ENCODE measurements at places on chromosomes 4 and X.

GRCh38 chrX:123337886-123338639 is 154.0 kb downstream of the GRIA3 start:
- DNase-seq = no peak

- no peak for DNase-seq
Measured at GRCh38 chr4:98539741-98540140, 118.7 kb downstream of the TSPAN5 start.

DNA sequence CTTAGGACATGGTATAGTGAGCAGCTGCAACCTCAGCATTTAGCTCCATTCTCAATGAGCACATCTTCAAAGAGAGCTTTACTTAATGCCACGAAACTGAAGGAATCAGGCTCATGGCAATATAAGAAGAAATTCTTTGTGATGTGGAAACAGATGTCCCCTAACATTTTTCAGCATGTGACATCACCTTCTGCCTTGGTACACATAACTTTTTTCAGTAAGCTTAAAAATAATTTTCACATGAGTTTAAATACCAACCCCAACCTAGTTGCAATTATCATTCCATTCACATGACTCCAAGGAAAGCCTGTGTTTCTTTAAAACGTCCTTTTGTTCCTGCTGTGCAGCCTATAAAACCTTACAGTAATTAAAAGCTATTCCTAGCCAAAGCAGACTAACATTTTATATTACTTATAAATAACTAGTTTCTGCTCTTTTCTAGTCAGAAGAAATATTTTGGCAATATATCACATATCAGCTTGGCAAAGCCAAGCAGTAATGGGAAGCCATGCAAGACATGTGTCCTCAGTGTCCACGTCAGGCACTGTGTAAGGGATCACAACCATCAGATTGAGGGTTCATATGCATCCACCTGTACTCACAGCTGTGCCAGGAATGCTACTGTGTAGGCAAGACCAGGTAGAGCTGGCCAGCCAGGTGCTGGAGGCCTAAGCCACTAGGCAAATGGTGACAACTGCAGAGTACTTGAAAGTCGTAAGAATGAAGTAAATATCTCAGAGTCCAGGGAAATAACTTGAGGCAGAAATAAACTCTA is 466.6 kb downstream of the INPP4B start:
- DNase-seq = peak; percentile 71

- no peak for DNase-seq
Measured at GRCh38 chrX:101191217-101191750, 28.3 kb upstream of the DRP2 start.

DNA sequence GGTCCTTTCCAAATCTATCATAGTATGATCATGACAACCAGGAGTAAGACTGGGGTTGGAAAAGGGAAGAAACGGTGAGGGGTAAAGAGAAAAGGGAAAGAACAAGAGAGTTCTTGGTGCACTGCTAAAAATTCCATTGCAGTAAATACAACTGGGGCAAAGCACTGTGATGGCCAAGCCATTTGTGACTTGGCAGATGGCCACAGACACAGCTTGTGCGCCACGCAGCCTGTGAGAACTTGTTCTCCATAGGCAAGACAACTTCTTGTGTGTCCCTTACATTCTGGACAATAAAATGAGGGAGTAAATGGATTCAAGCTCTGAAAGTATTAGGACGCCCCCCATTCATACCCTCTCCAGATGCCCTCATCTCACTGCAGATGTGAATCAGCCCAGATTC is 10.9 kb downstream of the MFAP3L start:
- no peak for DNase-seq

DNA sequence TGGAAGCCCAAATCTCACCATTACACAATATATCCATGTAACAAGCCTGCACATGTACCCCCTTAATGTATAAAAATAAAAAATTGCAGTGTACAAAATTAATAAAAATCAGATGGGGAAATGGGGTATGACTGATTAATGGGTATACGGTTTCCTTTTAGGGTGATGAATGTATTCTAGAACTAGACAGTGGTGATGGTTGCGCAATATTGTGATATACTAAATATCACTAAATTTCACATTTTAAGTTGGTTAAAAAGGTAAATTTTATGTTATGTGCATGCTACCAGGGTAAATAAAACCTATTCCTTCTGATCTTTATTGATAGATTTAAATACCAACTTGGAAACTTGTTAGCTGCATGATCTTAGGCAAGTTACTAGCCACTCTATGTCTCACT is 129.4 kb downstream of the SPANXA1 start:
- no peak for DNase-seq

DNA sequence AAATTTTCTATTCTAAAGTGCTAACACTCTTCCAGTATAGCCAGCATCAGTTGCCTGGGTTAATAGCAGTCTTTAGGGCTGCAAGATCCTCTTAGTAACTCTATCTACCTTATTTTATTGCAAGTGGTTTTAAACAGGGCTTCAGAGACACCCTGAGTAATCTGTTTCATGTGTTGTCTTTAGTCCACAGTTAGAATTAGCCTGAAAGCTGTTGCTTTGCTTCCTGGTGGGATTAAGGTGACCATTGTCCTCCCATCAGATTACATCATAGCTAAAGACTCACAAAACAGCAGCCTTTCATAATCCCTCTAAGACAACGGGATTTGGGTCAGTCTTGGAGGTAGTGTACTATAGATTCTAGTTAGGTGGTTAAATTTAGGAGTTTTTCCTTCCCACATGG is 7.5 kb downstream of the UCHL1 start:
- DNase-seq = no peak

GRCh38 chrX:41108007-41108406 is 22.8 kb downstream of the USP9X start:
- no peak for DNase-seq

GRCh38 chr4:189046642-189047041 is 894.0 kb upstream of the FRG1 start:
- DNase-seq = peak; percentile 33

- peak; percentile 44 for DNase-seq
Measured at GRCh38 chr4:98625920-98626319, 32.5 kb downstream of the TSPAN5 start.

GRCh38 chrX:73913580-73913979 is 350.6 kb downstream of the CHIC1 start:
- DNase-seq = no peak

DNA sequence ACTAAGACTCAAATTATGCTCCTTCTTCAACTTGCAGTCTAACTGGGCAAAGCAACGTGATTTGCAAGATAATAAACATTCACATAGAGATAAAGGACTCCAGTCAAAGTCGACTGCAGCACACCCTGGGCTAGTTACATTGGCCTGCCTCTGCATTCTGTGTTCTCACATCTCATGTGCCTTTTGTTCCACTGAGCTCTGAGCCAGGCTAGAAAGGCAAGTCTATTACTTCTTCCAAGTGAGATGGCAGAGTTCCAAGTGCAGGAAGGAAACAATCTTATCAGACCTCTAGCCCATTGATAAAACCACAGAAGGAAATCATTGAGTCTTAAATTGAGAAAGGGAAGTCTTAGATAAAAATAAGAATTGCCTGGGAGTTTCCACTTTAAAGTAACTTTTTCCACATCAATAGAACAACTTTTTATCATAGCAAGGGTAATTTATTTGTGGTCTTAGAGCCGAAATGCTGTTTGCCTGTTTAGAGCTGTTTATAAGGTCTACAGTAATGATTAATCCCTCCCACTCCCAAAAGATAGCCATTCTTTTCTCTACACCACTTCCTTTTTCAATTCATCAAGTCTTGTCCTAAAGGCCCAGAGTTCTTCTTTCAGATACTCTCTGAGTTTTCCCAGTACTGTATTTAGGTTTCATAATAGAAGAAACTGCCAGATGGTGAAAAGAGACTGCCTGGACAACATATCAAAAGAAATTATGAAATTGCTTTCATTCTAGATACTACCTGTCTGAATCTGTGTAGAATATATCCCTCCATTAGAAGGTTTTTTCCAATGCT is 200.2 kb downstream of the GUCY2F start:
- DNase-seq = no peak

DNA sequence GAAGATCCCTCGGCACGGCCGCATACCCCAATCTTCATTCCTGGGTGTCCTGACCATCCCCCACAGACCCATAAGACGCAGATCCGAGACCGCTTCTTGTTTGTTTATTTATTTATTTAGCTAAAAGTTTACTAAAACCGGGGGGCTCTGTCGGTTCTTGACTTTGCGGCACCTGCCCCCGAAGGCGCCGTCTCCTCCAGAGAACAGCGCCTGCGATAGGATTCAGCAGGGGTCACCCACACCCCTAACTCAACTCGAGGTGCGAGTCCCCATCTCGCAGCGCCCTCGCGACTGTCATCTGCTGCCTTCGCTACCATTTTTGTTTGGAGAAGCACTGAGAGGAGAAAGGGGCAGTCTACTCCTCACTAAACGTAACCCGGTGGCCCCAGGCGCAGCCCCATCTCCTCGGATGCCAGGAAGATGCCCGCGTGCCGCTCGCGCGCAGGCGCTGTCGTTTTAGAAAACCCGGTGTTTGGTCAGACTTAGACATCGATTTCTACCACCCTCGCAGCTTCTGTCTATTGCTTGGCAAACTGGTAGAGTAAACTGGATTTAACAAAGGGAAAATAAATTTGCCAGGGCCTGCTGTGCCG is 18.9 kb upstream of the GPR101 start:
- no peak for DNase-seq

- no peak for DNase-seq
Measured at GRCh38 chrX:149506349-149506748, 1.2 kb upstream of the IDS start.

DNA sequence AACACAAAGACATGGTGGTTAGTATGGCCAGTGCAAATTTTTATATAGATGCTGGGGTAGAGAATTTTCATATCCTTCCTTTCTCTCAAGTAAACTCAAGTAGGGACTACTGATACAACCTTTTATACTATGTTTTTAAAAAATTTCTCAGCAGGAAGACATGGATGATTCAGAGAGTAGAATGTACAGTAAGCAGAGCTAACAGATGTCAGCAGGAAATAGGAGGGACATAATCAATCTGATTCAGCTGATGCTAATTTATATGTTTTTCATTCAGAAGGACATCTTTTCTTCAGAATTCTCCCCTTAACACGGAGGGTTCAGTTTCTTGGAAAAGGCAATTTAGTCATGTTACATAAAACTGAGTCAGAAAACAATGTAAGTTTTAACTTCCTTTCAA is 95.4 kb downstream of the GRIA2 start:
- DNase-seq = no peak

- no peak for DNase-seq
Measured at GRCh38 chr4:88382621-88383020, 4.0 kb downstream of the HERC6 start.

DNA sequence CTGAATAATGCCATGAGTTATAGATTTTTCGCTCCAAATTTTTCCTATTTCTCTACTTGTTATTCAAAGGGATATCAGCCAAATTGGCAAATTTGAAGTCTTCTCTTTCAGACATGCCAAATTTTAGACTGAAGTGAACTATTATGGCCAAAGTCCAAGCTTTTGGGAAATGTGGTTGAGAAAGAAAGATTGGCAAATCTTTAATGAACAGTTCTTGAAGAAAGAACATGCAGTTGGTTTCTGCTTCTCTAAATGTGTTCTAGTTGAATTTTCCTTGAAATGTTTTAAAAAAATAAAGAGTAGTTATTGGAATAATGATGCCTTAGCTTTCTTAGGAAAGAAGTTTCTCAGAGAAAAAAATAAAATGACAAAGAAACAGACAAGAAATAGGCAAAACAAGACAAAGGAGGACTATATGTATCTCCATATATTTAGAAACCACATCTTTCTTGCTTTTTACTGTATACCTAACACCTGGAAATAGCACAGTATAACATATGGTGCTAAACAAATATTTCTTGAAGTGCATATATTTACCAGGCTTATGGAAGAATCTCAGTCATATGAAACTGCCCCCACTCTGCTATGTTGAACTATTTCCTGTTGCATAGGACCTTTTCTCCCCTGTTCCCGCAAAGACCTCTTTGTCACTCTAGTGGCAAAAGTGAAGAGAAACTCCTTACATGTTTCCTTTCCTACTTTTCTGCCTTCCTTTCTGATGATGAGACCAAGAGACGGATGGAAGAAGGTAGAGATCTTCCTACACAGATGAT is 250.0 kb downstream of the ARHGAP24 start:
- DNase-seq = no peak

DNA sequence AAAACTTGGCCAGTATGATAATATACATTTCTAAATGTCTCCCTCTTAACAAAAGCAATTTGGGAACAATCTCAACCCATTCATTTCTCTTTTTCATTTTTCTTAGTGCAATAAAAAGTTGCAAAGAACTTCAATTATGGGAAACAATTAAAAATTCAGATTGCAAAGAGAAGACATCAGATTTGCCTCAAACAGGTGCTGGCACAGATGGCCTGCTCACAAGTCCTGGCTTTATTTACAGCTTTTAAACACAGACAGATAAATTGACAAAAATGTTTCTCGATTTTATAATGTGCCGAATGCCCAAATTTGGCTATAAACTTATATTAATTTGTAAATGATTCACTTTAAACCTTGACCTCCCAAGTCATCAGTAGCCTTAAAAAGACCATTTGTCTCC is 28.7 kb downstream of the SLC4A4 start:
- DNase-seq = no peak

DNA sequence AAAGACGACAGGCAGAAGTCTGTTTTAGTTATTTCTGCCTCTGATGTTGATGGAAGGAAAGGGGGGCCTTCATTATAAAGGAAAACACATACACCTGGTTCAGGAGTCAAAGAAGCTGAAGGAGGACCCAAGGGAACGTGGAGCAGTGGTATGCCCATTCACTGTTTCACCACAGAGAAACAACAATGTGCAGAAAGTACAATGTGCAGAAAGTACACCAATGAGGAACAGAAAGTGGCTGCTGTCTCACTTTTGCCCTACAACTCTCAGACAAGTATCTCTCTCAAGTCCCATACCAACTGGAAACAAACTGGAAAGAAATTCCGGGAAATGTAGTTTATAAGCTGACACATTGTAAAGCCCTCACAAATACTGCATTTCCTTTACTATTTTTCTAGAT is 564.5 kb downstream of the TRAM1L1 start:
- DNase-seq = no peak

DNA sequence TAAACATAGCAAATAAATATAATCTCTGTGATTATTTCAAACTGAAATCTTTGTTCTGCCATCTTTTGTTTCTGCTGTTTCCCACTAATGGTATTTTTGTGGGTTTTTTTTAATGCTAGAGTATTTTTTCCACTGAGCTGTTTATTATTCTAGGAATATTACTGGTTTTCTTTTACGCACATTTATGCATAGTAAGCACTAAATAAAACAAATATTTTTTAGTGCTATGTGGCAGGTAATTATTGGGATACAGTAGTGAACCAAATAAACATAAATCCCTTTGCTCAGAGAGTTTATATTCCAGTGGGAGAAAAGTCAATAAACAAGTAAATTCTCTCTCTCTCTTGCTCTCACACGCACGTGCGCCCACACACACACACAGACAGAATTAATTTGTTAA is 397.4 kb downstream of the PRDM5 start:
- DNase-seq = no peak

DNA sequence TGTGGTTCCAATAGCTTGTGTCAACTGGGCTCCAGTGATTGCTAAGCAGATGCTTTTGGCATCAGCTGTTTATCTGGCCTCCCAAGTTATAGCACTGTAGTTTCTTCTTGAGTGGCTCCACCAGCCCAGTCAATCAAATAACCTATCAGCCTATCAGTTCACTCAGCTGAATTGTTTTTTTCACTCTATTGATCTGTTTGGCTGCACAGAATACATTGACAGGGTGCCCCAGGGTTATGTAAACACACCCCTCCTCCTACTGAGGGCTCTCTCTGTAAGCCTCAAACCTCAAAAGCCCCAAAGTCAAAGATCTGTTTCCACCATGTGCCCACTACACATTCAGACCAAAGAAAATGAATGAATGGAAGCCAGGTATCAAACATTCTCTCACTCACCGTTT is 214.0 kb downstream of the HS6ST2 start:
- no peak for DNase-seq
